ENCODE measurements at places on chromosomes 16 and 17. TPM values are rescaled to one million over a fixed set of nuclear protein-coding genes. Genes with fewer than 3 reads are reported as not detected.

Gene ZFP90
- 25.0 TPM for total RNA-seq

Gene PTGES3L
- total RNA-seq = 8.3 TPM

Gene PRR35
- total RNA-seq = not detected

Gene CD300LG
- total RNA-seq = not detected

Gene DOC2B
- total RNA-seq = 4.3 TPM

Gene CEMP1
- not detected for total RNA-seq

Measured in stomach (tissue), 19 donors.